Ovary (tissue), 10 donors: ENCODE measurements at places on chromosomes 6 and 20. TPM values are rescaled to one million over a fixed set of nuclear protein-coding genes. Genes with fewer than 3 reads are reported as not detected.
A peak's percentile ranks its signal among the peaks of the same experiment; 100 is the strongest.

DNA sequence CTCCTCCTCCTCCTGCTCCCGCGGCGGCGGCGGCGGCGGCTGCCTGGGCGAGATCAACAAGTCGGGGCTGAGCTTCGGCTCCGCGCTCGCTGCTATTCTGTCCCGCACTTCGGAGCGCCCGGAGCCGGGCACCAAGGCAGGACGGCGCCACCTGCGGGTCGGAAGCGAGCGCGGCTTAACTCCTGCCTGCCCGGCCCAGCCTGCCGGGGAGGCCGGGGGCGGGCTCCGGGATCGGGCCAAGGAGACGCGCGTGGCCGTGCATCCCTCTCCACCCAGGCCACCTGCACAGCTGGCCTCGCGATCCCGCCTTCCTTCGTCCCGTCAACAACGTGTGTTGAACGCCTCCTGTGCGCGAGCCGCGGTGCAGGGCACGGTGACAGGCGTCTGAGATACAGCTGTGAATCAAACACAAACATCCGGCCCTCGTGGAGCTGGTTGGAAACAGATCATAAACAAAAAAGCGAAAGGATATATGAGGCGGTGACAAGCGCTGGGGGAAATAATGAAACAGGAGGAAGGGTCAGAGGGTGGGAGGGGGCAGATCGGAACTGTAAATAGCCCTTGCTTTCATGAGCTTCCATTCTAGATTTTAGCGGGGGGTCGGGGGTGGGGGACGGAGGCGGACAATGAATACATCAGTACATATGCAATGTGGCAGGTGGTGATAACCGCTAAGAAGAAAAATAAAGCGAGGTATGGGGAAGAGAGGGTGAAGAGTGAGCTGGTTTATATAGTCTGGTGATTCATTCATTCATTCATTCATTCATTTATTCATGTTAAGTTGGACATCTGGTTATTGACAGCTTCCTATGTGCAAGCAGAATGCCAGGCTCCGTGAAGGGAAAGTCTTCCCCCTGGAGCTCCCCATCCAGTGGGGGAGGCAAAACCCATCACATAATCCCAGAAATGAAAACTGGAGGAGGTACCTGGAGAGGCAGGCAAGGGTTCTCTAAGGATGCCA is 2.0 kb upstream of the KCNB1 start:
- no peaks in the 10 kb centered on the region for H3K27me3 ChIP-seq
- DNase-seq = peak; percentile 69
- no peak overlapping the region for H3K27ac ChIP-seq
- H3K4me3 ChIP-seq = peak overlapping the region; percentile 34

Gene JPH2
- 2.9 TPM for polyA plus RNA-seq

Gene KCNK5
- polyA plus RNA-seq = 1.9 TPM

DNA sequence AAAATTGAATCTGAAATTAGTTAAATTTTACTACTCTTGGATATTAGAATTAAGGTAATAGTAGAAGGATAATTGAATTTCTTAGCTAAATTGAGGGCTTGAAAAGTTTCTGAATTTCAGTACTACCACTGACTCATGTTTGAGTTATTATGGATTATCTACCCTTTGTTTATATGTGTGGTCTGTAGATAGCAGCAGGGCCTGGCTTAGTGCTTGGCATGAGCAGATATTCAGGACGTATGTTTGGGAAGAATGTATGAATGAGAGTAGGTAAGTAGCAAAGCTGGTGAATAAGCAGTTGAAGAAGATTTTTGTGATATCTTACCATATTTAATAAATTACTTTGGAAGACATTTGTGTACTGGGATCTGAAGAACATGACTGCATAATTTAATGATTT is 152.7 kb downstream of the MACROD2 start:
- no peak overlapping the region for H3K27ac ChIP-seq
- DNase-seq = no peak
- no peak overlapping the region for H3K4me3 ChIP-seq
- H3K27me3 ChIP-seq = no peaks in the 10 kb centered on the region

- DNase-seq = no peak
- no peaks in the 10 kb centered on the region for H3K36me3 ChIP-seq
- H3K27ac ChIP-seq = no peak overlapping the region
- no peak overlapping the region for H3K4me3 ChIP-seq
Measured at GRCh38 chr20:4728120-4728760, 6.5 kb downstream of the PRND start.

Gene TMEM200A
- 17.7 TPM for polyA plus RNA-seq

Gene LAMA2
- polyA plus RNA-seq = 48.3 TPM

GRCh38 chr6:46044881-46045617 is 29.4 kb upstream of the CLIC5 start:
- H3K36me3 ChIP-seq = no peaks in the 10 kb centered on the region
- no peaks in the 10 kb centered on the region for H3K4me1 ChIP-seq
- H3K27me3 ChIP-seq = no peaks in the 10 kb centered on the region
- no peak overlapping the region for H3K4me3 ChIP-seq

GRCh38 chr20:63531686-63532448 is 5.3 kb downstream of the PTK6 start:
- H3K27ac ChIP-seq = no peak overlapping the region
- H3K4me1 ChIP-seq = no peaks in the 10 kb centered on the region
- no peaks in the 10 kb centered on the region for H3K27me3 ChIP-seq
- H3K4me3 ChIP-seq = no peak overlapping the region
- no peak for DNase-seq

DNA sequence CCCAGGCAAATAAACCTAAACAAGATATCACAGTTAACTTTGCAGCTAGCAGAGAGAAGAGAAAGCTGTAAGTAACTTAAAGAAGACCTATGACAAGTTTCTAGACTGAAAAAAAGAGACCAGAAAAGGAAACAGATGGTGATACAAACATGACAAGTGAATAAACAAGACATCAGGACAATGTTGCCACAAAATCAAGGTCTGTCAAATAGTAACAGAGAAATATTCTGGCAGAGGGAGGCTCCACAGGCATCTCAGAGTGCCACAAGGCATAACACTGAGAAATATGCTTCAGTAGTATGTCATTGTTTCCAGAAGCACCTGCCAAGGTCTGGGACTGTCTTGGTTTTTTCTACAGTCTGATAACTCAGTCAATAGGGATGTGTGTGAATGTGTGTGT is 332.2 kb downstream of the KHDRBS2 start:
- H3K36me3 ChIP-seq = no peaks in the 10 kb centered on the region
- H3K4me3 ChIP-seq = no peak overlapping the region
- H3K27me3 ChIP-seq = no peaks in the 10 kb centered on the region
- no peak for DNase-seq
- no peak overlapping the region for H3K27ac ChIP-seq
- H3K4me1 ChIP-seq = no peaks in the 10 kb centered on the region

DNA sequence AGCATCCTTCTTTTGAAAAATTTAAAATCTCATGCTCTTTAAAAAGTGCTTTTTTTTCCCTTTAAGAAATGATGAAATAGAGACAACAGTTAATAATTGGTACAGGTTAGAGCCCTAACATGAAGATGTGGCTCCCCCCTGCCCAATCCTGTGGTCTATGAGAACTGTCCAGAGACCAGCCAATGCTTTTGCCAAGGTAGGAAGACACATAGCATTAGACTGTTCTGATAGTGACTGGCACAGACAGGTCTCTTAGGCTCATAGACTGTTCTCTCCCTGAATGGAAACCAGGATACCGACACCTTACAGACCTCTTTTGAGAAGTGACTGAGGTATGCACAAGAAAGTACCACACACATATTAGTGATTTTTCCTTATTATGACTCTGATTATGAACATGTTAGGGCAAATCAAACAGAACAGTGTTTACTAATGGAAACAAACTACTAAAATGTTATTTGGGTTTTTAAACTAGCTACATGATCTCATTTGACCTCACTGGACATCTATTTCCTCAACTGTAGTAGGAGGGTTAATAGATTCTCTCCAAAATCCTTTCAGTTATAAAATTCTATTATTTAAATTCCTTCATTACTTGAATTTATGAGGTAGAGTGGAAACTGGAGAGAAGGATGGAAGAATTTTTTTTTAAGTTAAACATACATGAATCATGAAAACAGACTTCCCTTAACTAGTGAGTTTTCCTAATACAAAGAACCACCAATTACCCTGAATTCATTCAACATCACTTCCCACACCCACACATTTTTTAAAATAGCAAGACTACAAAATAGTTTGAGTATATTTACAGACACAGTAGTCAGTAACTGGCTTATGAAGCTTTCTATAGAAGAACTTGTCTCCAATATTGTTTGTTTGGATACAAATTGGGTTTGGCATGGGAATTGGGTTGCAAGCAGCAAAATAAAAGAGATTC is 120.4 kb downstream of the OGFRL1 start:
- no peaks in the 10 kb centered on the region for H3K27me3 ChIP-seq
- no peak overlapping the region for H3K27ac ChIP-seq
- no peaks in the 10 kb centered on the region for H3K36me3 ChIP-seq

Gene ME1
- polyA plus RNA-seq = 7.5 TPM
